ENCODE measurements at places on chromosomes 6 and 20.

GRCh38 chr6:163626073-163626867 lies 211.8 kb downstream of the QKI start:
- no peak for DNase-seq

- DNase-seq: no peak
Observed at GRCh38 chr20:15399781-15400180, 1062.4 kb upstream of the FLRT3 start.

DNA sequence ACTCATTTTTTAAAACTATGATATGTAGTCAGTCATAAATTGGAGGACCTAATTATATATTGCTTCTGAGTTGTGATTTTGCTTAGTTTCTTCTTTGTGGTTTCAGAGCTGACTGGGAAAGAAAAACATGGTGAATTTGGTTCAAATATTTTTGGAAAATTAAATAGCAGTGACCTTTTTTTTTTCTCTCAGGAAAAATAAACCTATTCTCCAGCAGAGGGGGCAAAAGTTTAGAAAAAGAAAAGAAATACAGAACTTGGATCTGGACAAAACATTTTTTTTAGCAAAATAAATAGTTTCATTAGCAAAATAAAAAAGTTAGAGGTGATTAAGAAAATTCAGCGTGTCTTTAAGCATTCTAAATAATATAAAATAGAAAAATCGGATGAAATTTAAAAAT lies 10.2 kb downstream of the COL10A1 start:
- no peak for DNase-seq

GRCh38 chr6:46964716-46965519 lies 43.2 kb upstream of the ADGRF5 start:
- DNase-seq: no peak

GRCh38 chr6:387293-387741 lies 4.2 kb upstream of the IRF4 start:
- DNase-seq: no peak

DNA sequence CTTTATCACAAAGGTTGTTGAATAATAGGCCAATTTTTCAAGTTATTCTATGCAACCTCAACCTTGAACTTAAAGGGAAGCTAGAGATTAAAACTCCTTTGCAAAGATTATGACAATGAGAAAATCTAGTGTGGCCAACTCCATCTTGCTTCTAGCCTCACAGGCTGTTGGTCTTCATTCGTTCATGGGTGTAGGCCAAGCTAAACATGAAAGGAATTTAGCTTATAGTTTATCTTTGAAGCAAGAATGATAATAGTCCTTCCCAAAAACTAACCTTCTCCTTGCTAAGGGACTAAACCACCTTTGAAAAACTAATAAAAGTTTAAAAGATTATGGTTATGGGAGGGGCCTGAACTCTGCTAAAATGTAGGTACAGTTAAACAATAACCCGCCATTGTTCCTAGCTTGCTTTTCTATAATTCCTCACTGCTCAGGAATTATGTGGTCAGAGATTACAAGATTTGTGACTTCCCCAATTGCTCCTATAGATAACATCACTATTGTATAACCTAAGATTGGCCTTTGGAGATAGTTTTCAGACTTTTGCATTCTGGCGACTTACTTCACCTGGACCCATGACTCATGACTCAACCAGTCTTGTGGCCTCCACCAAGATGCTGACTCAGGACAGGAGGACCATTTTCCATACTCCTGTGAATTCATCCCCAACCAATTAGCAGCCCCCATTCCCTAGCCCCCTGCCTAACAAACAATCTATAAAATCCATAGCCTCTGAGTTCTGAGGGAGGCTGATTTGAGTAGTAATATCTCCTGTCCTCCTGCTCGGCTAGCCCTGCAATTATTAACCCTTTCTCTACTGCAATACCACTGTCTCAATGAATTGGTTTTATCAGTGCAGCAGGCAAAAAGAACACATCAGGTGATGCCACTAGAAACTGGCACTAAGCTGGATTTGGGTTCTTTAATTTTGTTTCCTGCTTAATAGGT lies 154.5 kb downstream of the CD83 start:
- DNase-seq: no peak

DNA sequence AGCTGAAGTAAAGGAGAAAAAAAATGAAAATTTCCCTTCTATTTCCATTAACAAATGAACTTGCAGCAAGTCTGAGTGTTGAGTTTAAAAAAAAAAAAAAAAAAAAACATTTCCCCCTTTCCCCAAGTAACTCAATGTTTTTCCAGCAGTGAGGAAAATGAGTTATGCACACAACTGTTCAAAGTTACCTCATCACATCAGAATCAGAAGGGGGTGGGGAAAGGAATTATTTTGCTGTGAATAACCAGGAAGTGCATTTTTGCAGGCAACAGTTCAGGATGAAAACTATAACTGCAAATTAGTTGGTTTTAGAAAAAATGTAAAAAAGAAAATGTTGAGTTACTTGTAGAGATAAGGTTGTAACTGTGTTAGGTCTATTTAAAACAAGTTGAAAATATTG lies 568.9 kb upstream of the CITED2 start:
- no peak for DNase-seq

GRCh38 chr6:53896196-53896595 lies 101.4 kb downstream of the LRRC1 start:
- DNase-seq: no peak

DNA sequence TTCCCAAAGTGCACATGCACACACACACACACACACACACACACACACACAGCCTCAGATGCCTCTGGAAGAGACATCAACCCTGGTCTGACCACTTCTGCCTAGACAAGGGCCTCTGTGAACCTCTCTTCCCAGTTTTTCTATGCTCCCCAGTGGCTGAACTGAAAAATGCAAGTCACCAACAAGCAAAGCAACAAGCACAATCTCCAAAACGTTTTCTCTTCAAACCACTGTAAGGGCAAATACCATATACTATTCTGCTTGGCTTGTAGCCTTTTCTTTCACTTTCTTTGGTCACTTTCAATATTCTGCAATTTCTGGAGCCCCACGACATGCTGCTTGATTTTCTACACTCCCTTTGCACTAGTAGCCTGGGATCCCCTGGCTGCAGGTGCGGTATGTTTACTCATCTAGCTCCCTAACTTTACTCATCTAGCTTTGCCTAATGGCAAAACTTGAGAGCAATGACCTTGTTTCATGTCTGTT lies 121.4 kb upstream of the DST start:
- DNase-seq: no peak

GRCh38 chr20:36465109-36466080 lies 75.9 kb upstream of the MYL9 start:
- no peak for DNase-seq

DNA sequence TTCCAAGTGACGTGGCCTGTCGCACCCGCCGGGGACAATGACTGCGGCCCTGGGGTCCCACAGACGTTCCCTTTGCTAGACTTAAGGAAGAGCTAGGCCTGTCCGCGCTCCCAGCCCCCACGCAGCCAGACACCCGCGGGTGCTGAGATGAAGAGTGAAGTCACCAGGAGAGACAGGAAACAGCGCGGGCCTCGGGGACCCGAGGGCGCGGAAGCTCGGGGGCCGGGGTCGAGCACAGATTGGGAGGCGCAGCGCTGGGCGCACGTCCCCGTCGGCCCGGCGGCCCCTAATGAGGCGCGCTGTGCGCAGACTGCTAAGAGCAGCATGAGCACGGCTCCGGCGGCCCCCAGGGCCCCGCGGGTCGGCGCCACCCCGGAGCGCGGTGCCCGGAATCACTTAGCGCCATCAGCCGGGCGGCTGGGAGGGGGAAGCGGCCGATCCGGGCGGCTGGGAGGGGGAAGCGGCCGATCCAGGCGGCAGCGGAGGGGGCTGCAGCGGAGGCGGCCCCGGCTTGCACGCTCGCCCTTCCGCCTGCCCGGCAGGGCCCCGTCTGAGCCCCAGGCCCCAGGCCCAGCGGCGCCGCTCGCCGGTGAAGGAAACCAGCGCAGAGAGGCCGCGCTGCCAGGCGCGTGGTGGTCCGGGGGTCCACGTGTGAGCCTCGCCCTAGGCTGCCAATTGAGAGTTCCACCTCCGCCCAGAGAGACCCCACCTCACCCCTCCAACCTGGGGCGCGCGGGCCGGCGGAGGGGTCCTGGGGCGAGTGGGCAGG lies 8.3 kb upstream of the AVP start:
- DNase-seq: no peak

GRCh38 chr20:52766645-52767435 lies 205.3 kb upstream of the TSHZ2 start:
- DNase-seq: no peak

GRCh38 chr20:38610521-38610920 lies 8.9 kb downstream of the ARHGAP40 start:
- DNase-seq: no peak

- DNase-seq: no peak
Observed at GRCh38 chr6:72709431-72709830, 87.6 kb downstream of the KCNQ5 start.

DNA sequence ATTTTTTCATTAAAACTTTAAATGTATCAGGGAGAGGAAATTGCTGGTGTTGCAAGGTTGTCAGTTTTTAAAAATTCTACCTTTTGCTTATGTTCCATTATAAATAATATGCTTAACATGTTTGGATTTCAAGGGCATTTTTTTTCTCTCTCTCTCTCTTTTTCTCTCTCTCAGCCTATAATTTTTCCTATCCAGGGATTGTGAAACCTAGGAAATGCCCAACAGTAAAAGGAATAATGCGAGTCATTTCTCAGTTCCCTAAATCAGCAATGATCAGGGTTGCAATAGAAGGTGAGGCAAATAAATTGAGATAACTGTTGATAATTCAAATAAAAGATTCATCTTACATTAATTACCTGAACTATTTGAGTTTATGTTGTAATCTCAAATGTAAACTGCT lies 53.2 kb upstream of the IFNGR1 start:
- no peak for DNase-seq

GRCh38 chr6:99236010-99236409 lies 113.5 kb downstream of the FAXC start:
- no peak for DNase-seq

DNA sequence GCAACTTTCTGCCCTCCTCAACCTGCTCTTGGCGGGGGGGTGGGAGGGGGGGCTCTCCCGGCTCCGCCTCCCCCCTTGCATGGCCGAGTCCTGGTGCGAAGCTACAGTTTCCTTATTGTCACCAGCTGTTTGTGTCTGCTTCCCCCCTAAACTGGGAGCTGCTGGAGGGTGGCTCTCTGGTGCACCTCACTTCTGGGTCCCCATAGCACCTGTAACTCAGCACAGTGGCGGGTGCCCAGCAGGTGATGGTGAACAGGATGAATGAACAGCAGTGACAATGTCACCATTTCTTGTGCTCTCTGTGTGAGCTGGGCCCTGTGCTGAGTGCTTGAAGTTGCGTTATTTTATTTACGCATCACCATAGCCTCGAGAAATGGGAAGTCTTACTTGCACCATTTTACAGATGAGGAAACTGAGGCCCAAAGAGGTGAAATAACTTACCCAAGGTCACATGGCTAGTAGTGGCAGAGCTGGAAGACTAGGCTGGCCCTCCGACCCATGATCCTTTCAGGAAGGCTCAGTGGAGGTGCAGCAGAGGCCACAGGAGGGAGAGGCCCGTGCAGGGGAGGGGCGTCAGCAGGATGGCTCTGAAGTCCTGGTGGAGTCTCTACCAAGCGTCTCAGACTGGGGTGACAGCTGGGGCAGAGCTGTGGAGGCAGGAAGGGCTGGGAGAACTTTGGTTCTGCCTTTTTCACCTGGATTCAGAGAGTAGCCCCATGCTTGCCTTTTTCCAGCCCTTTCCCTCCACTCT lies 41.8 kb downstream of the SRC start:
- no peak for DNase-seq

GRCh38 chr6:144447472-144447871 lies 162.3 kb downstream of the UTRN start:
- DNase-seq: no peak

DNA sequence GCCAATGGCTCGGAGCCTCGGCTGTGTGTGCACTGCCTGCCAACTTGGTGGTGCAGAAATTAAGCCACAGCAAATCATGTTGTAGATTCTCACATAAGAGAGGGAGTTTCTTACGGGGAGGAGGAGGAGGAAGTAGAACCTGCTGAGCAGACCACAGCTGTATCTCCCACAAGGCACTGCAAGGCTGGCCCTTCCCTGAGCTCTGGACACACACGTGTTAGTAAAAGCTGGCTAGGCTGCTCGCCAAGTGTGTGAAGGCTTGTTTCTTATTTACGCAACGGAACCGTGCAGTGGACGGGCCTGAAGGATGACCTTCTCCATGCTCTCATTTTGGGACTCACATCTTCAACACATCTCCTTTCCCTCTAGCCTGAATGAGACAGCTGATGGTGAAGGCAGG lies 15.7 kb upstream of the QKI start:
- DNase-seq: no peak

- no peak for DNase-seq
Observed at GRCh38 chr6:125927761-125928160, 28.8 kb upstream of the HINT3 start.

GRCh38 chr6:136922685-136923006 lies 545 bp downstream of the SLC35D3 start:
- no peak for DNase-seq

DNA sequence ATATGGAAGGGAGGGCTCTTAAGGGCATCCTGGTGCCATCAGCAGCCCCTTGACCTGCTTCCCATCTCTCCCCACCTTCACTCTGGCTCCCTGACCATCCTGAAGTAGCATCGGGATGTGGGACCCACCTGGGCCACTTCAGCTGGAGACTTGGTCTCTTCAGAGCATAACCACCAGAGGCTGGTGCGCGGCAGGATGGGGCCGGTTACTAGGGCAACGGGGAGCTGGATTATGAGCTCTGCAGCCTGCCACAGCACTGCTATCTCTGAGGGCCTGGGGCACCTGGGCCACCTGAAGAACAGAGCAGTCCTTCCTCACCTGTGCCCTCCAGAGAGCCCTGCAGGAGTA lies 79.7 kb downstream of the SYNJ2 start:
- no peak for DNase-seq
